ENCODE measurements at places on chromosomes 16 and 17. TPM values are rescaled to one million over a fixed set of nuclear protein-coding genes. Genes with fewer than 3 reads are reported as not detected.

The NUP93 gene
- 149 TPM for total RNA-seq

DNA sequence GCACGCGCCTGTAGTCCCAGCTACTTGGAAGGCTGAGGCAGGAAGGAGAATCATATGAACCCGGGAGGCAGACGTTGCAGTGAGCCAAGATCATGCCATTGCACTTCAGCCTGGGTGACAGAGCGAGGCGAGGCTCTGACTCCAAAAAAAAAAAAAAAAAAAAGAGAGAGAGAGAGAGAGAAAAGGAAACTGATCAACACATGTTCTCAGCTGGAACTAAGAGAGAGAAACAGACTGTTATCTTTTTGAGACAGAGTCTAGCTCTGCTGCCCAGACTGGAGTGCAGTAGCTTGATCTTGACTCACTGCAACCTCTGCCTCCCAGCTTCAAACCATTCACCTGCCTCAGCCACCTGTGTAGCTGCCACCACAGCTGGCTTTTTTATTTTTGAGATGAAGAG, 60.4 kb downstream of the STH start:
- no peaks in the 10 kb centered on the region for H3K27me3 ChIP-seq
- H3K27ac ChIP-seq: no peak overlapping the region
- H3K36me3 ChIP-seq: peaks cover 4% of the 10 kb centered on the region
- peaks cover 6% of the 10 kb centered on the region for H3K4me1 ChIP-seq
- no peak for DNase-seq
- no peak overlapping the region for H3K4me3 ChIP-seq

The PLXDC1 gene
- total RNA-seq: 0.14 TPM

The MYH3 gene
- 2.4 TPM for total RNA-seq

GRCh38 chr16:81469183-81469677, 24.6 kb downstream of the CMIP start:
- H3K4me1 ChIP-seq: peaks cover 10% of the 10 kb centered on the region
- no peaks in the 10 kb centered on the region for H3K36me3 ChIP-seq
- no peak for DNase-seq
- H3K4me3 ChIP-seq: no peak overlapping the region
- H3K27ac ChIP-seq: peak overlapping the region; percentile 31

DNA sequence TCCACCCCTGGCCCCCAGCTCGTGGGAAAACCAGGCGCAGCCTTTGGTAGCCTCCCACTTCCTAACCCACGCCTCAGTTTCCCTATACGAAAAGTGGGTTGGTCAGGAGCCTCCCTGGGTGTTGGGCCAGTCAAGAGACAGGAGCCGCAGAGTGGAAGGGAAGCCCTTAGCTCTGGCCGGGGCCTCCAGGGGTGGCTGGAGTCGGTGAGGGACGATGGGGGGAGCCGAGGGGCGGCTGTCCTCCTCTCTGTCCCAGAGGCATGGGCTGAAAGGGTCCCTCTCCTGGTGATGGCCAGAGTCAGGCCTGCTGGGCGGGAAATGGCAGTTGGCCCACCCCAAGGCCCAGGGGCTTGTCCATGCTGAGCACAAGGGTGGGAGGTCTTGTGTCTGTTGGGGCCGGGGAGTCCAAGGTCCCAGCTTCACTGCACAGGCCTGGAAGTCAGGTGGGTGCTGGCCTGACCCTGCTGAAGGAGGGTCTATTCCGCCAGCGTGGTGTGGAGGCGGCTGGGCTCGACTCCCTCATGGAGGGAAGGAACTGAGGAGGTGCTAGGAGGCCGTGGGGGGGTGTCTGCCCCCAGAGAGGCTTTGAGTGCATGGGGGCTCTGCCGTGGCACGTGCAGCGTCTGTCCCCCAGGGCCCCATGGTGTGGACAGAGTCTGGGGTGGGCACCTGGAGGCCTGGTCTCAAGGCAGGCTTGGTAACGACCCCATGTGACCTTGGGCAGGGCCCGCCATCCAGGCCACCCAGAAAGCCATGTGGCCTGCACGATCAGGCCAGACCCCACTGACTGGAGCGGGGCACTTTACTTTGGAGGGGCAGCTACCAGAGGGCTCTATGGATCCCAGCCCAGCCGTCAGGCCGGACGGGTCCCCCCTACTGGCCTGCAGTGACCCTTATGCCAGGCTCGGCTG, 1.1 kb downstream of the SLC16A3 start:
- H3K4me3 ChIP-seq: peak overlapping the region; percentile 59
- no peaks in the 10 kb centered on the region for H3K27me3 ChIP-seq
- H3K36me3 ChIP-seq: no peaks in the 10 kb centered on the region
- peaks cover 38% of the 10 kb centered on the region for H3K4me1 ChIP-seq
- H3K27ac ChIP-seq: peak overlapping the region; percentile 63
- no peak for DNase-seq

DNA sequence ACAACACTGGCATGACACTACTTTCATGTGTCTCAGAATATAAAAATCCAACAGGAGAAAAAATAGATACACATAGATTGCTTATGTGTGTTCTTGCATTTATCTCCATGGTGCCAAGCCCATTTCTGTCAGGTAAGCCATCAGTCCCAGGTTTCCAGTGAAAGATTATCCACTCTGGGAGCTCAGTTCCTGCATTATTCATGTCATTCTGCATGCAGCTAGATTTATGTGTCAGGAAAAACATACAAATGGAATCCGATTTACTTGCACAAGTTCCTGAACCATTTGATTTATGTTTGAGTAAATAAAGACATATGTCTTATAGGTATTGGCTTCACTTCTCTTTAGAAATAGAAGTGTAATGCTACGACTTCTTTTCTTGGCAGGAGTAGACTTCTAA, 569.7 kb downstream of the KCNJ2 start:
- no peaks in the 10 kb centered on the region for H3K36me3 ChIP-seq
- H3K27ac ChIP-seq: no peak overlapping the region
- no peaks in the 10 kb centered on the region for H3K4me1 ChIP-seq
- no peak overlapping the region for H3K4me3 ChIP-seq
- no peaks in the 10 kb centered on the region for H3K27me3 ChIP-seq

Data from Caco-2 (cell line).